ENCODE measurements at places on chromosomes 11 and 22.

DNA sequence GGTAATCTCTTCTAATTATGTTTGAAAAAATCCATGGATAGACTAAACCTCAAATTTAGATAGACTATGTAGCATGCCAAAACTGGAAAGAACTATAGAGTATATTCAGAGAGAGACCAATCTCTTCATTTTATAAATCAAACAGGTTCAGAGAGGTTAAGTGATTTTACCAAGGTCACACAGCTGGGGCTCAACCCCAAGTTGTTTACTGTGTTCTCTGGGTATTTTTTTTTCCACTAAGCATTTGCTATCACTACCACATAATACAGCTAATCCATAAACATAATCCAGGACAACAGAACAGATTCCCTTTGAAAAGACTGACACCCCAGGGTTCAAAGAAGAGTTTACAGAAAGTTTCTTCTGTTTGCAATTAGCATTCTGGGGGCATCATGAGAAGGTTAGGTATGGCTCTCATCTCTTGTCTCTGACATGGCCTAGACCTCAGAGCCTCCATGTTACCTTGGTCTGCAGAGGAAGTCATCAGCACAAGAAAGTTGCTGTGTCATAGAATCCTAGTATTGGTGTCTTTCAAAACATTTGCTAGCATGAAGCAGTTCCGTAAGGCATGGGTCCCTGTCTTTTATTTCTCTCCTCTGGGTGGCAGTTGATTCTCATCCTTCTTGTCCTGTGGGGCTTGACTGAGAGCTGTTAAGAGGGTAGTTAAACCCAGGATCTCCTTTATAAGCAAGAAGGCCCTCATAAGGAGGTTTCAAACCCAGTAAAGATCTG, 94.5 kb upstream of the HSD17B12 start:
- no peaks in the 10 kb centered on the region for H3K4me1 ChIP-seq
- no peak overlapping the region for H3K27ac ChIP-seq
- H3K27me3 ChIP-seq = peaks cover 29% of the 10 kb centered on the region
- no peaks in the 10 kb centered on the region for H3K36me3 ChIP-seq
- DNase-seq = no peak
- H3K4me3 ChIP-seq = no peak overlapping the region

DNA sequence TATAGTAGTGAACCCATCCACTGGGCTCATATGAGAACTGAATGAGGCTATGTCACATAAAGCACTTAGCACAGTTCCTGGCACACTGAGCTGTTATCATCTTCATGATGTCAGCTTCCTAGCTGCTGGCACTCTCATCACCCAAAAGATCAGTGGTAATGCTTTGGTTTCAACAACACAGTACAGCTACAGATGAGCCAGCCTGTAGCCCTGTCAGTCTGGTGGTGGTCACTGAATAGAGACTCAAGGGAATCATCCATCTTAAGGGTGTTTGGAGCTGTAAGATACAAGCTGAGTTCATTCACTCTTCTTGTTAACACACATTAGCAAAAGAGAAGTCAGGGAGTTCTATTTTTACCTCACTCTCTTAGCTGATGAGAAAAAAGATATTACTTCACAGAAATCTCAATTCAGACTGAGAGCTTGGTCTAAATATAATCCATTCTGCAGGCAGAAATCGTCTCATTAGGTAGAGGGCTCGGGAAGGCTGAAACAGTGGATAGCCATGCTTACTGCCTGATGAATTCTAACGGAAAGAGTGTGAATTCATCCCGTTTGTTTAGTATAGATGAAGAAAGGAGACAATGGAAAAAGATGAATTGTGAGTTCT, 6.3 kb upstream of the SLC1A2 start:
- no peak for DNase-seq
- peaks cover 3% of the 10 kb centered on the region for H3K27me3 ChIP-seq
- H3K27ac ChIP-seq = no peak overlapping the region
- H3K4me3 ChIP-seq = no peak overlapping the region
- no peaks in the 10 kb centered on the region for H3K4me1 ChIP-seq

GRCh38 chr22:20809538-20810185, 35.7 kb downstream of the SERPIND1 start:
- H3K27me3 ChIP-seq = no peaks in the 10 kb centered on the region
- H3K36me3 ChIP-seq = peaks cover 7% of the 10 kb centered on the region
- no peak for DNase-seq
- H3K4me1 ChIP-seq = no peaks in the 10 kb centered on the region

- DNase-seq = no peak
- H3K27me3 ChIP-seq = no peaks in the 10 kb centered on the region
- H3K27ac ChIP-seq = no peak overlapping the region
- no peaks in the 10 kb centered on the region for H3K36me3 ChIP-seq
- H3K4me3 ChIP-seq = no peak overlapping the region
- peaks cover 9% of the 10 kb centered on the region for H3K4me1 ChIP-seq
These were observed 1.8 kb upstream of the SNU13 start for GRCh38 chr22:41690476-41690875.
